Stimulated activated CD8-positive, alpha-beta memory T cell treated with anti-CD3 and anti-CD28 coated beads, Interleukin-15, amount 100 ng/mL, for 4 hours (primary cell): ENCODE measurements at places on chromosomes 2 and 18.

- DNase-seq = no peak
Observed at GRCh38 chr2:232484628-232485347, 2.8 kb downstream of the ECEL1 start.

DNA sequence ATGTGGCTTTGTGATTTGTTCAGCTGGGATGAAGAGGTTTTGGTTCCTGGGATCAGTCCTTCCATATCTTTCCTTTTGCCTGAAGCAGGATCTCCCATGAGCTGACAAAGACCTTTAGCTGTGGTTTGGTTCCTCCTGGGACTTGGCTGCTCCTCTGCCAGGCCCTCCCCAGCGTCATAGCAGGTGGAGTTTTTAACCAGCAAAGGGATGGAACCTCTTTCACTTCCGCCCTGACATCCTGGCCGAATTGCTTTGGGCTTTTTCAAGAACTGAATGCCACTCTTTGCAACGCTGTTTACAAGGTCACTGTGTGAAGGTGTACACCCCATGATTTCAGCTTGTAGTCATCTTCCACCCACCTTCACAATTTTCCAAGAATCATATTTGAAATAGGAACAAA, 390 bp downstream of the PCARE start:
- DNase-seq = no peak

- no peak for DNase-seq
Observed at GRCh38 chr2:206083602-206084438, 2.2 kb downstream of the INO80D start.

DNA sequence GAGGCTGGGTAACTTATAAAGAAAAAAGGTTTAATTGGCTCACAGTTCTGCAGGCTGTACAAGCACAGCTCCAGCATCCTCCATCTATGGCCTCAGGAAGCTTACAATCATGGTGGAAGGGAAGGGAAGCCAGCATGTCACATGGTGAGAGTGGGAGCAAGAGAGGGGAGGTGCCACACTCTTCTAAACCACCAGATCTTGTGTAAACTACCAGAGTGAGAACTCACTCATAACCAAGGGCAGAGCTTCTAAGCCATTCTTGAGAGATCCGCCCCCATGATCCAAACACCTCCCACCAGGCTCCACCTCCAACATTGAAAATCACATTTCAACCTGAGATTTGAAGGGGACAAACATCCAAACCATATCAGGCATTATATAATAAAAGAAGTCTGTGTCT, 121.6 kb upstream of the CDC42EP3 start:
- no peak for DNase-seq

- DNase-seq = no peak
Observed at GRCh38 chr2:27897717-27898116, 7.2 kb downstream of the BABAM2 start.

DNA sequence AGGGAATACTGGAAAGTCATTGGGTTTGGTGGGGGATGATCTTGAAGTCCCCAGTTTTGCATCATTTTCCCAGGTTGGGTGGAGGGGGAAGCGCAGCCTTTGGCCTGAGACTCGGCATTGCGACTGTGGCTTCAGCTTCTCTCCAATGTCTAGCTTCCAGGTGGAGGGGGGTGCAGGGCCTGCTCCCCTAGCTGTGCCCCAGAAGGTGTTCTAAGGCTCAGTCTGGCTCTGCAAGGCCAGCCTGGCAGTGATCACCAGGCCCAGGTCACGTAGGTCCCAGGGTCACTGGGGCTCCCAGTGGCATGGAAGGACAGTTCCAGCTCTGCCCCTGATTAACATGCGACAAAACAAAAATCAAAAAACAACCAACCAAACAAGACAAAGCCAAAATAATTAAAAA, 56.9 kb upstream of the HAAO start:
- DNase-seq = no peak

GRCh38 chr2:61354543-61355197, 116.2 kb downstream of the USP34 start:
- DNase-seq = no peak

DNA sequence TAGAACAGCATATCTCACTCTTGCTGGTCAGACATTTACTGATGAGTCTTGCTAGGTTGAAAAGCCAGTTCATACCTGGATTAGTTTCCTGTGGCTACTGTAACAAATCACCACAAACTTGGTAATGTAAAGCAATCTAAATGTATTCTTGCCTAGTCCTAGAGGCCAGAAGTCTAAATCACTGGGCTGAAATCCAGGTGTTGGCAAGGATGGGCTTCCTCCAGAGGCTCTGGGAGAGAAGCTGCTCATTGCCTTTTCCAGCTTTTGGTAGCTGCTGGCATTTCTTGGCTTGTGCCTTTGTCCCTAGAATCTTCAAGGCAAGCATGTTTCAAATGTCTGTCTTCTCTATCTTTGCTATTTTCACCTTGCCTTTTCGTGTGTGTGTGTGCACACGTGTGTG, 62.3 kb upstream of the MAP4K3 start:
- no peak for DNase-seq
